ENCODE measurements at places on chromosomes 3 and 15. TPM values are rescaled to one million over a fixed set of nuclear protein-coding genes. Genes with fewer than 3 reads are reported as not detected.

Gene CHDH
- under 0.01 TPM for total RNA-seq

GRCh38 chr3:69099576-69099975, 14.8 kb downstream of the ARL6IP5 start:
- DNase-seq = no peak

GRCh38 chr3:64616953-64617352, 70.8 kb downstream of the ADAMTS9 start:
- DNase-seq = no peak

Gene SERPINI1
- 3.3 TPM for total RNA-seq

DNA sequence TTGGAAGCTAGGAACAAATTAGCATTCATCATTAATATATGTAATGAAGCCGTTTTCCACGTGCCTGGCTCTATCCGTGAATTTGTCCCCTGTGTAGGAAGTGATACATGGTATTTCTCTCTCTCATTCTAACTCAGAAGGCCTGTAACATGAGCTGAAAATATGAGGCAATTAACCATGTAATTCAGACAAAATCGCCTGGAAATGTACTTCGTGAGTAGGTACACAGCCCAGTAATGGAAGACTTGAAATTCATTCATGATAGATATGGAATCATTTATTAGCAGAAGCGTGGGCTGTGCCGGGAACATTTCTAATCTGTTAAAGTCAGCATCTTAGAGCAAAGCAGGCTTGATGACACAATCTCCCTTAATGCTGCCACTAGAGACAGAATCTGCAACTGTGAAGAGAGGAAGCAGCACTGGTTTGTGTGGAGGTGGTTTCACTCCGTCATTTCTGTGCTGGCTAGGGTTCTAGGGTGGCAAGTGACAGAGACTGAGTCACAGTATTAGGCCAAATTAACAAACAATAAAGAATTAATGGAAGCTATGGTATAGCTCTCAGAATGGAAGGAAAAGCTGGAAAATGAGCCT, 225.0 kb upstream of the PROK2 start:
- DNase-seq = no peak

DNA sequence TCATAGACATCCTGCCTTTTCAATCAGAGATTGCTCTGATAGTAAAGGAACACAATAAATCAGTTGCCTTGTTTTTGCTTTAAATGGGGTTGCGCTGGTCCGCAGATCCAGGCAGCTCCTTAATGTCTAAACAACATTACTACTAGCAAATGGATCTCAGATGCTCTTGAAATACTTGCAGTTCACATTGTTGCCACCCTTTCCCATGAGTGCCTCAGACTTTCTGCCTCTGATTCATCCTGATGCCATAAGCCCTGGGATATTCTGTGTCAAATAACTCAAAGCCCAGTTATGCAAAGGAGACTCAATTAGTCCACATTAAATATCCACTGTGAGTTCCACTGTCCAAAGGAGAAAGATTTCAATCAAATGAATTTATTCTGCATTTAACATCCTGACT, 196.7 kb downstream of the PLCH1 start:
- peak; percentile 65 for DNase-seq

- DNase-seq = no peak
These were observed 34.0 kb upstream of the SH3GL3 start for GRCh38 chr15:83413054-83413719.

Gene RETNLB
- total RNA-seq = not detected

GRCh38 chr15:90530250-90531051, 728 bp downstream of the CRTC3 start:
- DNase-seq = peak; percentile 53

Gene MAP6D1
- total RNA-seq = 0.90 TPM

DNA sequence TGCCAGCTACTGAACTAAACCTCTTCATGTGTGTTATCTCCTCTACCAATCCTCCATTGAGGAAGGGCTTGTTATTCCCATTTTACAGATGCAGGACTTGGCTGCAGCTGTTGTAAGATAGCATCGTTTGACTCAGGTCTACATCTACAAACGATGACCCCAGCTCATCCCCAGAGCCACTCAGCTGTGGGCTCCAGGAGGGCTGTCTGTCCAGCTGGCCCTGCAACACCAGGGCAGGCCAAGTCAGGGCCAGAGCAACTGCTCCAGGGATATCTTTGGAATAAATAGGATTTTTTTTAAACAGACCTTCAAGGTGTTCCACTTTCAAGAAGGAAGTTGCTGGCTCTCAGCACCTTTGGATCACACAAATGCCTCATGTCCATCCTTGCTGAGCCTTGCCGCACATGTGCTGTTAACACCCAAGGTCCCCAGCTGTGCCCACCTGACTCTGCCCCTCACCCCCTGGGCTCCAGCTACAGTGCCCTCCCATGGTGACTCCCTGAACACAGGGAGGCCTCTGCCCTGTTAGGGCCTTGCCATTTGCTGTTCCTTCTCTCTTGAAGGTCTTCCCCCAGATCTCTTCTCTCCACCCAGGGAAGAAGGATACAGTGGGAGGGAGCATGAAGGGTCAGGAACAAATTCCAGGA, 31.0 kb downstream of the ALDH1L1 start:
- DNase-seq = no peak

Gene FBXO40
- total RNA-seq = not detected

DNA sequence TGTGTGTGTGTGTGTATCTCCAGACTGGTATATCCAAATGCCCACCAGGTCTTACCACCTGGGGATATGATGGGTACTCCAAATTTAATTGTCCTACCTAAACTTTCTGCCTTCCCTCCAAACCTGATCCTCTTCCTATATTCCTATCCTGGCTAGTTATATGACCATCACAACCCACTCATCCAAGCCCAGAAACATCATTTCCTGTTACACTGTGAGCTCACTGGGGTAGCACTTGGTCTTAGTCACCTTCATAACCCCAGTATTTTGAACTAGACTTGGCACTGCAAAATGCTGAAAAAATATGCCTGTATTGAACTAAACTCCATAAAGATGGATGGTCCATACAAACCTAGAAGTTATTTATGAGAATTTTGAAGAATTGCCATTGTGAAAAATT, 178.8 kb upstream of the EIF1B start:
- peak; percentile 45 for DNase-seq

DNA sequence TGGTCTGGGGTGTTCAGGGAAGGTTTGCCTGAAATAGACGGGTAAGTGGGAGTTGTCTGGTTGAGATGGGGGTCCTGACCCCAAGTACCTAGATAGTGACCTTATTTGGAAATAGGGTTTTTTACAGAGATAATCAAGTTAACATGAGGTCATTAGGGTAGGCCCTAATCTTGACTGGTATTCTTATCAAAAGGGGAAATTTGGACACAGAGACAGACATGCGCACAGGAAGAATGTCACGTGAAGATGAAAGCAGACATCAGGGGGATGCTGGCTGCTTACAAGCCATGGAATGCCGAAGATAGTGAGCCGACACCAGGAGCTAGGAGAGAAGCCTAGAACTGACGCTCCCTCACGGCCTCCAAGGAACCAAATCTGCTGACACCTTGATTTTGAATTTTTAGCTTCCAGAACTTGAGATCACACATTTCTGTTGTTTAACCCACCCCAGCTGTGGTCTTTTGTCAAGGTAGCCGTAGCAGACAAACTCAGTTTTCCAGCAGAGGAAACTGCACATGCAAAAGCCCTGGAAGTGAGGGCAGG, 17.1 kb downstream of the BHLHE40 start:
- DNase-seq = no peak

Gene THSD4
- 11.5 TPM for total RNA-seq

- no peak for DNase-seq
These were observed 90.0 kb upstream of the COL6A5 start for GRCh38 chr3:130255442-130255841.

Gene TMEM108
- total RNA-seq = not detected

DNA sequence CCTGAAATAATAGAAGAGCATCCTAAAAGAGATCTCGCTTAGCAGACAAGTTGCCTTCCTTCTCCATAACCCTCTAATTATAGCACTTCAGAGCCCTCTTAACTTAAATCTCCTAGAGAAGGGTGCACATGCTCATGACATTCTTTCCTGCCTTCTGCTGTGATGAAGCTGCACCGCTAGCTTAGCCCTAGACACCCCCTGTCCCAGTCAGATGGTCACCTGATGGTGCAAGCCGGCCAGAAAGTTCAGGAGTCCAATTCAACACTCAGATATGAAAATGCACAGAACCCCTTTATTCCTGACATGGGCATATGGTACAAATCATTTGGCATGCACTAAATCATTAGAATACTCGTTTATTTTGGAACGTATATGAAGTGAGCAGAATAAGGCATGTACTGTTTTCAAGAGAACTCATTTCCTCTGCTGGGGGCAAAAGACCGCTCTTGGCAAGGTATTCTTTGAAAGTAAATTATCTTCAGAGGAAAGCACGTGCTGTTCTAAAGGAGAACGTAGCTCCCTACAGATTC, 420.4 kb upstream of the PROK2 start:
- DNase-seq = no peak

Gene GPR87
- 64.5 TPM for total RNA-seq

Gene AHSG
- total RNA-seq = not detected

- DNase-seq = no peak
These were observed 44.2 kb downstream of the TGM4 start for GRCh38 chr3:44918581-44918980.

Gene RNU5B-1
- total RNA-seq = not detected

GRCh38 chr15:88020806-88021205, 235.7 kb downstream of the NTRK3 start:
- DNase-seq = no peak

DNA sequence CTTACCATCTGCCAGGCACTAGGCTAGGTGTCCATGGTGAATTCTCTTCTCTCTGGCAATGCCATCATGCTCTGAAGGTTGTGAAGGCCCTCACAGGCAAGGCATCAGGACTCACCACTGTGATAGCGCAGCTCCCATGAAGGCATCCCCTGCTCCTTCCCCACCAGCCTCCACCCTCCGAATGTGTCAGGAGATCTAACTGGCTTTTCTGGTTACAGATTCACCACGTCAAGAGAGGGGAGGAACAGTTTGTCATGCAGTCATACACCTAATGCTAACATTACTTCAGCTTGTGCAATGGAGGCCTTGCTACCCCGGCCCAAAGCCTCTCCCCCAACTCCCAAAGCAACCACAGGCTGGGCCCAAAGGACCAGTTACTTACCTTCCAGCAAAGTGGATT, 8.9 kb upstream of the CMTM8 start:
- DNase-seq = peak; percentile 33

Gene CPLX3
- total RNA-seq = not detected

DNA sequence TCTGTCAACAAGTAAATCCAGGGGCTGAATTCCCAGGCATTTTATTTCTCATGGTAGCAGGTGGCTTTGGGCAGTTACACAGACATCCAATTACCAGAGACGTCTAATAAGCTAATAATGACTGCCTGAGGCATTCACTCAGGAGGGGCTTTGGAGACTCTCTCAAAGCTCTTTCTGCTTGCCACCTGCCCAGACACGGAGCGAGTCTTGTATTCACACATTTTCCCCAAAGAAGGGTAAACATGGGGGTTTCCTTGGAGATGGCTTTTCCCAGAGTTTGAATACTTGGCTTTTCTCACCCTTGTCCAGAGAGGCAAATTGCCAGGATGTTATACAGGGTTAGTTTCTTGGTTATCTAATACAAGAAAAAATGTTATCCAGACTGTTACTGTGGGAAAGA, 132.6 kb downstream of the DIPK2A start:
- no peak for DNase-seq

Gene PARP14
- 13.2 TPM for total RNA-seq

DNA sequence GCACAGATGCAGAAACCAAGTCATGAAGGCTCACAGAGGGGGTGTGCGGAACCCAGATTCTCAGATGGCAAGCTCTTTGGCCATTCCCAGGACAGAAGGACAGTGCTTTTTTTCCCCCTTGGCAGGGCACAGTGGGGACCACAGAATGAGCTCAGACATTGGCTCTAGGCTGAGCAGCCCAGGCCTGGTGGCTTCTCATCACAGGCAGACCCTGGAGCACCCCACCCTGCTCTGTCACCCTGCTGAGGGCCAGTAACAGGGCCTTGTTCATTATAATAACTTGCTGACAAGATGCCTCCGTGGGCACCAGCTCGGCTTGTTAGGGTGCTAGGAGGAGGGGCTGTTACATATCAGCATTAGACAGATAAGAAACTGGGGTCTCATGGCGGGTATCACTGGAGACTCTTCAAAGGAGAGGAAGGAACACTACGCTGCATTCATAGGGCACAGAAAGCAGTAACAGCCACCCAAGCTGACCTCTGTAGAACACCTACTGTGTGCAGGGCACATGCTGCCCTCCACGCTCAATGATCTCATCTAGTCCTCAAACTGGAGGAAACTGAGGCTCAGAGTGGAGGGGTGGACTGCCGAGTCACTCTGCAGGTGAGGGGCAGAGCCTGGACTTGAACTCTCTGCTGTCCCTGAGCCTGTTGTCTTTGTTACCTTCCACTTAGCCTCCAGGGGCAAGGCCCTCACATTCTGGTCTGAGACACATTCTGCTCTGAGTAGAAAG, 69.9 kb upstream of the SEC13 start:
- DNase-seq = no peak

Gene LSAMP
- 0.26 TPM for total RNA-seq

DNA sequence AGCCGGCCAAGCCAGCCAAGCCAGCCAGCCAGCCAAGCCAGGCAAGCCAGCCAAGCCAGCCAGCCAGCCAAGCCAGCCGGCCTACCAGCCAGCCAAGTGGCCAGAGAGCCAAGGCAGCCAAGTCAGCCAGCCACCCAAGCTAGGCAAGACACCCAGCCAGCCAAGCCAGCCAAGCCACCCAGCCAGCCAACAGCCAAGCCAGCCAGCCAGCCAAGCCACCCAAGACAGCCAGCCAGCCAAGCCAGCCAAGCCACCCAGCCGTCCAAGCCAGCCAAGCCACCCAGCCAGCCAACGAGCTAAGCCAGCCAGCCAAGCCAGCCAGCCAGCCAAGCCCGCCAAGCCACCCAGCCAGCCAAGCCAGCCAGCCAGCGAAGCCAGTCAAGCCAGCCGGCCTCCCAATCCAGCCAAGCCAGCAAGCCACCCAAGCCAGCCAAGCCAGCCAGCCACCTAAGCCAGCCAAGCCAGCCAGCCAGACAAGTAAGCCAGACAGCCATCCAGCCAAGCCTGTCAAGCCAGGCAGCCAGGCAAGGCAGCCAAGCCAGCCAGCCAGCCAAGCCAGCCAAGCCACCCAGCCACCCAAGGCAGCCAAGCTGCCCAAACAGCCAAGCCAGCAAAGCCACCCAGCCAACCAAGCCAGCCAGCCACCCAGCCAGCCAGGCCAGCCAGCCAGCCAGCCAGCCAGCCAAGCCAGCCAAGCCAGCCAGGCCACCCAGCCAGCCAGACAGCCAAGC, 200.5 kb downstream of the GOLGA6L6 start:
- DNase-seq = no peak

DNA sequence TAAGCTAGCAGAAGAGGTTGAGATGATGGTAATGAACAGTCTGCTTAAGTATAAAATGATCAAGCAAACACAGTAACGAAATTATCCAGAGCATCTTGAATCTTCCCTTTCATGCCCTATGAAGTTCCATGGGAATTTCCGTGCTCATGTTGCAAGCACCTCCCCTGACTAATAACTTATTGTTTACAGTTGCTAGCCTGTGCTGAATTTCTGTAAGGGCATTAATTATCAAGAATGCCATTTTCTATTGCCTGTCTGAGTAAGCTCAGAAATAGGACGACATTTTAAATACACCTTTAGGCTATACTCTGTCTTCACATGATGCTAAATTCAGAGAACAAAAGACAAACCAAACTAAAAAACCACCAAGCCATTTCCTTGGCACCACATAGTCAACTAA, 257.5 kb upstream of the LRTM1 start:
- DNase-seq = peak; percentile 4

Gene IQCF5
- not detected for total RNA-seq

Measured in bronchial epithelial cell (primary cell).